ENCODE measurements at places on chromosomes 7 and 10.

- DNase-seq, result no peak
Measured at GRCh38 chr7:108815815-108816214, 246.1 kb downstream of the DNAJB9 start.

DNA sequence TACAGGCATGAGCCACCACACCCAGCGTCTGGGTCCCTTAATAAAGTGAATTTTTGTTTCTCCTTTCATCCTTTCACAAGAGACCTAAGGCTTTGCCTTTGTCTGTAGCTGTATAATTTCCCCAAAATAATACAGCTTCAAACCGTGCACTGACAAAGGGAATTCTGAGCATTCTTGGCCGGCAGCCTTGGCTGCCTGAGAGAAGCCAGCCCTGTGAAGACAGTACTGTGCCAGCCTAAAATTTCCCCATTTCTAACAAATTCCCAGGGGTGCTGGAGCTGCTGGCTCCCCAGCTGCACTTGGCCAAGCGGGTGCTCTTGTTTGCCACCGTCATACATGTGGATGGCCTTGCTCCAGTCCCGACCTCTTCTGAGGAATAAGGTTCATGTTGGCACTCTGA lies 106.2 kb downstream of the ZMYND11 start:
- no peak for DNase-seq

DNA sequence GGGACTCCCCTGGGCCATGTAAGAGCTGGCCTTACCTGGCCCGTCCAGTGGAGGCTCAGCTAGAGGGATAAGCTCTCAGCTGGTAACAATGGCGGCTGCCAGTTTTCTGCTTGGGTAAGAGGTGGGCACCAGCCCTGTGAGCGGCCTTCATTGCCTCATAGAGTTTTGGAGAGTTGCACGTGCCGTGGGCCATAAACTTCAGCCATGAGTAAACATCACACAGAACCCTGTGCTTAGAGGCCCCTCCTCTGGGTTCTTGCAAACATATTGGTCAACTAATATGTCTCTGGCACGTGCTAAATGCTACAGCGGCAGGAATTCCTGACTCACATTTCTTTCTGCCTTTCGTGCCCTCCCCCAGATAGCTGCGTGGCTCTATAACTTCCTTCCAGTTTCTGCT lies 103.9 kb upstream of the LEP start:
- DNase-seq, result no peak

GRCh38 chr7:19663816-19664462 lies 44.9 kb downstream of the POLR1F start:
- no peak for DNase-seq

GRCh38 chr7:143934526-143935325 lies at the start of gene OR2F2:
TSS of gene OR2F2 (plus strand) at chr7:143935233. CDS start at chr7:143935233, 0 bp downstream.
- DNase-seq, result no peak

DNA sequence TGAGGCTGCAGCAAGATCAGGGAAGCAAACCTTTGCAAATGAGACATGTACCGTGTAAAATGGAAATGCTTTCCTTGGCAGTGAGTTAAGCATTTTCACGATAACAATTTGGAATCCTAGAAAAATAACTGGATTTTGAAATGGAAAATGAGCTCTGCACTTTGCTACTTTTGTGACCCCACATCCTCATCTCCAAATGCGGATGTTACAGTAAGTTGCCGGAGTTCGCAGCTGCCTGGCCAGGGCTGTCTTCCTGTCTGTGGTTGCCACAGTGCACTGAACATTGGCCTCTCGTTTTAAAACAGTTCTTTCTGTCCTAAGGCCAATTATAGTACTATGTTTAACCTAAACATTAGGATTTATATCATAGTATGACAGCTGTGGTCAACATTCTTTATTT lies 136.2 kb upstream of the FZD8 start:
- no peak for DNase-seq

- no peak for DNase-seq
Measured at GRCh38 chr7:47100817-47101435, 481.0 kb downstream of the TNS3 start.

DNA sequence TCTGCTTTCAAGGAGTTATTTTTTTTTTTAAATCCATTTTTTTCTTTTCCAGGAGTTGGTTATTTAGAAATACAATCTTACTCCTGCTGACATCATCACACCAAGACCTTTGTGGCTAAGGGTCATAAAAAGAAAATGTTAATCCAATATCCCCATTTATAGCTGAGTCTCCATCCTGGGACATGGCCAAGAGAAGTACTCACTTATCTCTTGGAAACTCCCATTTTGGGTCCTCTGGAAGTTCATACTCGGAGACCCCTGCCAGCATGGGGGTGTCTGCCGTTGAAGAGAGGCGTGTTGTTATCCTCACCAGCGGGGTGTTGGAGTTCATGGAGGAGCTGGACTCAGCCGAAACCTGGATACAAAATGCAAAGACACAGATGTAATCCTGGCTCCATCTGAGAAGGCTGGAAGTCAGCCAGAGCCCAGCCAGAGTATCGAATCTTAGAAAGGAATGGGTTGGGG lies 94.6 kb downstream of the FGFR2 start:
- DNase-seq, result no peak

- no peak for DNase-seq
Measured at GRCh38 chr7:95865716-95866371, 93.5 kb downstream of the DYNC1I1 start.

DNA sequence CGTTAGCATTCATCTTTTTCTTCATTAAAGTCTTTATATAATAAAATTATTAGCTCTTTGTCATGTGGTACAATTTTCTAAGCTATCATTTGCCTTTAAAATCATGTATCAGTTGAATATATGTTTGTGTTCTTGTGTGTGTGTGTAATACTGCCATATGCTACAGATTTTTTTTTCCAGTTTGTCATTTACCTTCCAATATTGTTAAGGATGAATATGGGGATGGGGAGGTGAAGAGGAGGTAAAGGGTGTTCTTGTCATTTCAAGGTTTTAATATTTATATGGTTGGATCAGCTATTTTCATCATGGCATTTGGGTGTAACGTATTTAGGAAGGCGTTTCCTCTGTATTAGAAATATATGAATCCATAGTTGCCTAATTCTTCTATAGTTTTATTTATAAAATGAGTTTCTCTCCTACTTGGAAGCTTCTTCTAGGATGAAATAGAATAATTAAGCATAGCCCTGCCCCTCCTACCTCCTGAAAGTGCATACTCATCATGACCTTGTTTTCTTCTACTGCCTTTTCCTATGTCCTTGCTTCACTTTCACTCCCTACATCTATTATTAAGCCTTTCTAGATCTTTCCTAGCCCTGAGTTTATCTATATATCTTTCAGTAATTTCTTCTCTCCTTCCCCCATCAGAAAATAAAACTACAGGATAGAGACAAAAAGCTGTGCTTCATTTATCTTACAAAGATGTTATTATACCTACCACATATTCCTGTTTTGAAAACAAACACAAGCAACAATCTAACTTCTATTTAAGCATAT lies 25.1 kb downstream of the RAB18 start:
- DNase-seq, result no peak

DNA sequence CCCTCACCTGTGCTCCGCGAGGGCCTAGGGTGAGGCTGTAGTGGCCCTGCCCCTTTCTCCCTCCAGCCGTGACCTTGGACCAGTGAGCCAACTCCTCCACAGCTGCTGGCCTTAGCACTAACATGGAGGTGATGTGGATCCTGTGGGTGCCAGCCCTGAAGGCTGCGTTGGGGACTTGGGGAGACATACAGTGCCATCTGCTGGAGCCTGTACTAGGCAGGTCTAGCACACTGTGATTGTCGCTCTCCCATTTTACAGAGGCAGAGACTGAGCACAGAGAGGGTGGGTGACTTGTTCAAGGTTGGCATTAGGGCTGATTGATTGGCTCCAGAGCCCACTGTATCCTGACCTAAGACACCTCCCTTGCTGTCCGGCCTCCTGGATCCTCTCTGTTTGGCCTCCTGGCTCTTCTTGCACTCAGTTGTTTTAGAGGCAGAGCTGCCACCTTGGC lies 37.6 kb downstream of the PRF1 start:
- no peak for DNase-seq

- DNase-seq, result no peak
Measured at GRCh38 chr7:45625714-45626440, 51.7 kb downstream of the ADCY1 start.

GRCh38 chr10:88064608-88065382 lies 201.4 kb downstream of the PTEN start:
- DNase-seq, result no peak

- no peak for DNase-seq
Measured at GRCh38 chr10:49273082-49273465, 25.9 kb upstream of the C10orf71 start.

DNA sequence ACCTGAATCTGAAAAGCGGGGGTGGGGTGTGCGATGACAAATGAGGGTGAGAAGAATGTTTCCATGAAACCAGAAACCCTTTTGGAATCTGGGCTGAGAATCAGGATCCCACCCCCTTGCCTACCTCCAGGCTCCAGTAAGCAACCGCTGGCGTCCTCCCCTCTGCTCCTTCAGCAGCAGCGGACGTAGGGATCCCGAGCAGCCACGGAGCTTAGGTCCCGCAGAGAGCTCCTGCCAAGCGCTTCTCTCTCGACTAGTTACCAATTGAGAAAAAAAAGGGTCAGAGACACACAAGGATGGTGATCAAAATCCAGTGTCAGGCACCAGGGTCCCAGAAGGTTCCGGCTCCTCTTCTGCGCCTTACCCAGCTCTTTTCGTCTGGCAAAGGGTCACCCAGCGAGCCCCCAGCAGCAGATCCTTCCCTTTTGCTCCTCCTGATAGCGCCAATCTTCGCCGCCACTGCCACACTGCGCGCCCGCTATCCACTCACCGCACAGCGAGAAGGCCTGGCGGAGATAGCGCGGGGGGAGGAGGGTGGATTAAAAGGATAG lies 733.5 kb downstream of the ZWINT start:
- DNase-seq, result no peak

GRCh38 chr10:68406815-68407548 lies at the start of gene RUFY2:
TSS of gene RUFY2 (minus strand) at chr10:68407277. CDS start at chr10:68407189, 88 bp downstream.
- peak; percentile 93 for DNase-seq

DNA sequence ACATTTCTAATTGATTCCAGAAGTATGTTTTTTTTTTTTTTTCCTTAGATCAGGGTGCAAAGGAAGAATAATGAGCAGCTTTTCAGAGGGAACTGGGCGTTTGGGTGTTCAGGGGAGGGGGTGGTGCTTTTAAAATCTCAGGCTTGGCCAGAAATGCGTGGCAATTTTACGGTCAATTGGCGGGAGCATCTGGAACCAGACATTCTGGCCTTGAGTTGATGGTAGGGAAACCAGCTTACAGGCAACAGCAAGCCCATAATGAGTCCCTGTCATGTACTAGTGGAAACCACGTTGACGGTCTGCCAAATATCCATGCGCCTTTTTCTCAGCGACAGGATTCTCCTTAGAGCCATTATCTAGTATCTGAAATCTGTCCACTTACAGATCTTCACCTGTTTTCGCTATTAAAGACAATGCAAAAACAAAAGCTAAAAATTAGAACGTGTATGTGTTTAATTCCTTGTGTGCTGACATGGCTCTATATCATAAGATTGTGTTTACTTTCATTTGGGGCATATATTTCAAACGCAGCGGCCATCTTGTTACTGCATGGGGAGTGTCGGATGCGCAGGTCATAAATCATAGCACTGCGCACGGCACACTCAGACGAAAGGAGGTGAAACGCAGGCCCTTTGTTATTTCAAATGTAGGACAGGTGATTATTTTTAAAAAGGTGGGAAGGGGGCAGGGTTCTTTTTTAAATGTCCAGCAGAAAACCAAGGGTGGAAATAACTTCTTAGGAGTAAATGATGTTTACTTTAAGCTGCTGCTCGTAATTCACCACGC lies 209.2 kb downstream of the AGMO start:
- peak; percentile 73 for DNase-seq

DNA sequence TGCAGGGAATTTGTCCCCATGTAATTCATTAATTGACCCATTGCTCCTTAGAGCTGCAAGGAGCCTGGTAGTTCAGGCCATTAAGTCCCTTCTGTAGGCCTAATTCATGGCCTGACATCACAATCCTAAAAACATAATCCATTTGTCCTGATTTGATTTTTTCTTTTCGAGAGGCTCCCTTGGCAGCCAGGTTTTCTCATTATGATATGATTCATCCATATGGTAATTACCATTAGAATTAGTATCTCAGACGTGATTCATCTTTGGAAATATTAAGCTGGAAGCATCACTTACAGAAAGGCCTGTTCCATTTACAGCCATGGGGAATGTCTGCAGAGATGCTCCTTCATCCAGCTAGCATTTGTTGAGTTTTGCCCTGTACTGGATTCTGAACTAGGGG lies 128.5 kb downstream of the PLCE1 start:
- no peak for DNase-seq

GRCh38 chr7:55374213-55374612 lies 9.1 kb downstream of the LANCL2 start:
- no peak for DNase-seq

DNA sequence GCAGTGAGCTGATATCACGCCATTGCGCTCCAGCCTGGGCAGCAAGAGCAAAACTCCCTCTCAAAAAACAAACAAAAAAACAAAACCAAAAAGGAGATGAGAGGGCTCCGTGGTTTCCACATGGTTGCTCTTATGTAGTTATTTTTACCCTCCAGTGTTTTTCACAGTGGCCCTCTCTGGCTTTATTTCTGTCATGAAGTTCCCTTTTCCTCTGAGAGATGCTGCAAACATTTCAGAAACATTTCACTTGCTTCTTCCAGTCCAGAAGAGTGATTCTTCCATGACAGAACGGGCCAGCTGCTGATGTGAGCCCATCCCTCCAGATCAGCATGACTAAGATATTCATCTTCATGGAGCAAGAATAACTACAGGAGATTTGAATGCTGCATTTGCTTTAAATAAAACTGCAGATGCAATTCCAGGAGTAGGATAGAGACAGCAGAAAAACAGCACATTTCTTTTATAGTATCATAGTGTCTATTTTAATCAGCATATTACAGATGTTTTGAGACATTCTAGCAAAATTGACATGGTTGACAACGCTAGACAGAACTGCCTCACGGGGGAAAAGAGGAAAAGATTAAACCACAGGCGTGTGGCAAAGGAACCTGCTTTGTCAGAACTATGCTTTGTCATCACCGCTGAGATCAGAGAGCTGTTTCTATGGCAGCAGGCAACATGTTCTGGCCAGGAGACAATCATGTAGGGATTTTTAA lies 40.3 kb downstream of the NRCAM start:
- DNase-seq, result no peak

- DNase-seq, result no peak
Measured at GRCh38 chr7:90483251-90483650, 13.8 kb downstream of the PTTG1IP2 start.

DNA sequence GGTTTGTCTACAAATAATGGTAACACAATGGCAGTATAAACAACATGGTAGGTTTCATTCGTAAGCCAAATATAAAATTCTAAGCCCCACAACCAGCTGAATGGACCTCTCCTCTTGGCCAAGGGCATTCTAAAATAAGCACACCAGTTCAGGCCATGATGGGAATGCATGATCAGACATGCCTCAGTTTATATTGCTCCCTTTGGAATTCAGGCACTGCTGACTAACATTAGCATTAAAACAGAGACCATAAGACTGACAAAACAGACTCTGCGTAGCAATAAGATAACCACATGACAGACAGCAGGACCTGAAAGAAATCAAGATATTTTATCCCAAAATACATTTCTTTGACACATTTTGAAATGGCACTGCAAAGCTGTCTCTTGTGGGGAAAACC lies 125.8 kb downstream of the FAM107B start:
- no peak for DNase-seq

- DNase-seq, result no peak
Measured at GRCh38 chr7:71507680-71508602, 376.0 kb downstream of the GALNT17 start.
